Stimulated activated naive CD8-positive, alpha-beta T cell treated with anti-CD3 and anti-CD28 coated beads, Interleukin-15, Interleukin-2, amounts not matched to agents 100 U/mL and 50 U/mL, for 24 hours (primary cell): ENCODE measurements at places on chromosomes 7 and 10.

DNA sequence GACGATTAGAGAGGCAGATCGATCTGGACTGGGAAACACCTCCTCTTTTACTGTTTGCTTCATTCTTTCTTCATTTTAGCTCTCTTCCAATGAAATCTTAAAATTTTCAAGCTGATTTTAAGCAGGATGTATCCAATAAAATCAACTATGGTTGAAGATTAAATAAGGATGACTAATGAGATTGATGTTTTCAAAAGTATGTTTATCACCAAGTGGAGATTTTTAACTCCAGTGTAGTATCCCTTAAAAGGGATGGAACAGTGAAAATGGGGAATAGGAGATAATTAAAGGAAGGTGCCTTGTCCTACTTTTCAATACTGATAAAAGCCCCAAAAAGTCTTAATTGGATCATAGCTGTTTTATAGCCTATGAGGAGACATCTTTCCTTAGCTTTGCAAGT, 11.6 kb upstream of the LIPF start:
- DNase-seq = no peak

GRCh38 chr10:111600772-111601171, 523.9 kb downstream of the ADRA2A start:
- DNase-seq = no peak

GRCh38 chr10:119516381-119517234, 25.9 kb downstream of the RGS10 start:
- peak; percentile 72 for DNase-seq

- DNase-seq = no peak
Observed at GRCh38 chr7:35735396-35735795, 40.5 kb upstream of the HERPUD2 start.

DNA sequence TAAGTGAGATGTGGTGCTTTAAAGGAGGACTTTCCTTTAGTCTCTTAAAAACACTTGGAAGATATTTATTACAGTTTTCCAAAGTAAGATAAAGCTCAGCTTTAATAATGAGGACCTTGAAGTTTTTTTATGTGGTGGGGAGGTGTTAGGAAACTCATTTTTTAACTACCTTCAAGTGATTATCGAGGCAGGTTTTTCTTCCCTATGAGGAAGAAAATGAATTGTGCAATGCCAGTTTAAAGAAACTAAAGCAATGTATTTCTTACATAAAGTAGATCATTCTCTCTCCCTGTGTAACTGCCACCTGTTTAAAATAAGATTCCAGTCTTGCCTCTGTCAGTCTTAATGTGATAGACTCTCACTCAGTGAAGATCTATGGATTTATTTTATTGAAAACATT, 27.9 kb downstream of the ZEB1 start:
- no peak for DNase-seq

- no peak for DNase-seq
Observed at GRCh38 chr7:1012716-1013095, 29.7 kb downstream of the CYP2W1 start.

DNA sequence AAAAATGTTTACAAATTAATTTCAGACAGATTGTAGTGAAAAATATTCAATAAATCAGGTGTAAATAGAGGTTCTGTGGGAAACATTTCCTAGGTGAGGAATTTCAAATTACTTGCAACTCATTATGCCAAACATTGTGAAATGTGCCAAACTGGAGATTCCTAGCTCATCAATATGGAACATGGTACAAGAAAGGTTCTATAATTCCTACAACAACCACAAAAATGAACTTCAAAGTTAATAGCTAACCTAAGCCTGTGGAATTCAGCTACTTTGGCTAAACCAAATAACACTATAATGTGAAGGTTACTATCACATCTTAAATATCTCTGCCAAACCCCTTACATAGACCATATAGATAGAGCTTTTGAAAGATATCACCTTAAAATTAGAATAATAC, 223.3 kb upstream of the HGF start:
- DNase-seq = no peak

GRCh38 chr10:119361037-119361436, 153.7 kb downstream of the GRK5 start:
- DNase-seq = no peak

DNA sequence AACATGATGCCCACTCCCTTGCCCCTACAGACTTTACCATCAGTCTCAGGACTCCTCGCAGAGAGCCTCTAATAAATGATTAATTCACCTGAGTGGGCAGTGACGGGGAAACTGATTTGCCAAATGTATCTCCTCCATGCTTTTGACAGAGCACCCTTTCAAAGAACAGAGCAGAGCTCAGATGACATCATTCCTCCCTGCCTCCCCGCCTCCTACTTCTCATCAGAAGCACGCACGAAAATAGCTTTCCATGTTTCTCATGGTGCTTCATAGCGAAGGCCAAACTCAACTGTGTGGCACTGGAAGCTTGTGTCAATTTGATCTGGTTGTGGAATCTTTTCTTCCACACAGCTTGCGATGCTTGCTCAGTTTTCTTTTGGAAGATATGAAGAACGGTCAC, 442.5 kb downstream of the RPS24 start:
- no peak for DNase-seq

GRCh38 chr10:119243488-119243887, 36.1 kb downstream of the GRK5 start:
- DNase-seq = no peak

DNA sequence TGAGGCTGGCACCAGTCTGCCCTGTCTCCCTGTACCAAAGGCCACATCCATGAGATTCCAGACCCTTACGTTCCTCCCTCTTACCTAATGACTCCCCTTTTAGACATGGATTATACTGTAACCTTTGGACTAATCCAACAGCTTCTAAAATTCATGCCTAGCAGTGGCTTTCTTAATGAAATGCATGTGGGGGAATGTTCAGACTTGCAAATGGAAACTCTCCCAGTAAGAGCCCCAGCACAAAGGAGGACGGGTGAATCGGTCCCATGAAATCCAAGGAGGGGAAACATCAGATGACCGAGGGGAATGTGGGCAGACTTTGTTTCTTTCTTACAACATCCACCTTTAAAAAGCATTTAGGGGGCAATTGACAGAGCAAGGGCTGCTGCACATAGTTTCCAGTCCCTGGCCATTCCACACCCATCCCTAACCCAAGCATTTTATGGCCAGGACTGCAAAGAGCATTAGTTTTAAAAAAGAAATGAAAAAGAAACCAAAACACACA, 71.5 kb downstream of the COL13A1 start:
- DNase-seq = no peak

DNA sequence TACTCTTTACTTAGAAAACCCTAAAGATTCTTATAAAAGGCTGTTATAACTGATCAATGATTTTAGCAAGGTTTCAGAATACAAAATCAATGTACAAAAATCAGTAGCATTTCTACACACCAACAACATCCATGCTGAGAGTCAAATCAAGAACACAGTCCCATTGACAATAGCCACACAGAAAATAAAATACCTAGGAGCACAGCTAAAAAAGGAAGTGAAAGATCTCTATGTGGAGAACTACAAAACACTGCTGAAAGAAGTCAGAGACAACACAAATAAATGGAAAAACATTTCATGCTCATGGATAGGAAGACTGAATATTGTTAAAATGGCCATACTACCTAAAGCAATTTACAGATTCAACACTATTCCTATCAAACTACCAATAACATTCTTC, 427.0 kb downstream of the KCNMA1 start:
- no peak for DNase-seq

DNA sequence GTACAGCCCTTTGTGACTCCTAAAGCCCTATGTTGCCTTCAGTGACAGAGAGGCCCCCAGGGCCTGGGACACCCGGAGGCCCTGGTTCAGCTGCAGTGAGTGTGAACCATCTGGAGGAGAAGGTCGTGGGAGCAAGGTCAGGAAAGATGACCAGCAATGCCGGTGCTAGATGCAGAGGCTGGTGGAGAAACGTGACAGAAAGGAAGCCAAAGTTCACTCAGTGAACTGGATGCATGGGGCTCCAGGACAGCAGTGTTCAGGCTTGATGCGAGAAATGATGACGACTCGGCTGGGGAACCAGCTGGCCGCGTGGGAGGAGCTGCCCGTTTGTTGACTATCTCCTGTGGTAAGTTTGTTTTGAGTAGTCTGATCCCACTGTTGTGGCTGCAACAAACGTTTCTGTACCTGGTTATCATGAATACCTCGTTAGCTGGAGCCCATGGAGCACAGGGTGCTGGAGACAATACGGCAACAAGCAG, 54.1 kb upstream of the MKRN1 start:
- no peak for DNase-seq

DNA sequence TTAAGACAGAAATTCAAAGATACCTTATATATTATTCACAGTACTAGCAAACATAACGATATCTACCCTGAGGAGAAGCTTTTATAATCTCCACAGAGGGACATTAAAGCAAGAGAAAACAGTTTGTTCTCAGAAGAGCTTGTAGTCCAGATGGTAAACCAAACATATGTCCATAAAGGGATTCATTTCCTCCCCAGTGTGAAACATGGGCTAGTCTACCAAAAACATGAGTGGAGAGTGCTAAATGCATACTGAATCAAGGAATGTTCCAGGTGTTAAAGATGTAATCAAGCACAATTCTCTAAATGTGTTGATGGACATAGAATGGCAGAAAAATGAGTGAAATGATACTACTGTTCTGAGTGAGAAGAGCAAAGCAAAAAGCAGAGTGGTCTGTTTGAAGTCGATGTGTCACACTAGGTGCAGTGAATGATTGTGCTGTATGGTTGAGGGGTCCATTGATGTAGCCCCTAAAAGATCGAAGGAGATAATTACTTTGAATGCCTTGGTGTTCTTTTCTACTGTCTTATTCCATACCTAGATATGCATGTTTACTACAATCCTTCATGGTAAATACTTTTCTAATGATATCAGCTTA, 25.3 kb downstream of the BCAP29 start:
- DNase-seq = no peak

DNA sequence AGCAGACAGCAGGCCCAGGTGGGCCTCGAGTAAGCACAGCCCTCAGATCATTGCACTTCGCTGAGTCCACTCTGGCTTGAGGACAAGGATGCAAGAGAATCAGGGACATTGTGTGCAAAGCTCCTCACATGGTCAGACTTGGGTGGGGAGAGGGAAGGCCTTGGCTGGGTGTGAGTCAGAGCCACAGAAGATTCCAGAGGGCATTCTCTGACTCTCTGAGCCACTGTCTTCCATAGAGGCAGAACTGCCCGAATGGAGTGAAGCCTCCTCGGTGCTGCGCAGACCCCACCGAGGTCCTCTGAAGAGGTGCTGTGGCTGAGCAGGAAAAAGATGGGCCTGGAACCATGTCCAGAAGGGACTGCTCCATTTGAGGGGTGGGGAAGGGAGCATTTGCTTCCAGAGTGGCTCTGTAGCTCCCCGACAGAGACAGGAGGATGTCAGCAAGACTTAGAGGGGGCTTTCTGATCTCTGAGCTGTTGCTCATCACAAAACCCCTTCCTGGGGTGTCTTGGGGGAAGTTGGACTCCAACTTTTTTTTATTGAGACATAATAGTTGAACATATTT, 120.8 kb downstream of the PTPN20 start:
- no peak for DNase-seq

DNA sequence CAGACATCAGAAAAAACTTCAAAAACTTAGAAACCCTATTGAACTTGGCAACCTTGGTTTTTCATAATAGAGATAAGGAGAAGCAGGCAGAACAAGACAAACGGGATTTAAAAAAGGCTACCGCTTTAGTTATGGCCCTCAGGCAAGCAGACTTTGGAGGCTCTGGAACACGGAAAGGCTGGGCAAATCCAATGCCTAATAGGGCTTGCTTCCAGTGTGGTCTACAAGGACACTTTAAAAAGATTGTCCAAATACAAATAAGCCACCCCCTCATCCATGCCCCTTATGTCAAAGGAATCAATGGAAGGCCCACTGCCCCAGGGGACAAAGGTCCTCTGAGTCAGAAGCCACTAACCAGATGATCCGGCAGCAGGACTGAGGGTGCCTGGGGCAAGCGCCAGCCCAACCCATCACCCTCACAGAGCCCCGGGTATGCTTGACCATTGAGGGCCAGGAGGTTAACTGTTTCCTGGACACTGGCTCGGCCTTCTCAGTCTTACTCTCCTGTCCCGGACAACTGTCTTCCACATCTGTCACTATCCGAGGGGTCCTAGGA, 115.3 kb downstream of the NRCAM start:
- DNase-seq = no peak

DNA sequence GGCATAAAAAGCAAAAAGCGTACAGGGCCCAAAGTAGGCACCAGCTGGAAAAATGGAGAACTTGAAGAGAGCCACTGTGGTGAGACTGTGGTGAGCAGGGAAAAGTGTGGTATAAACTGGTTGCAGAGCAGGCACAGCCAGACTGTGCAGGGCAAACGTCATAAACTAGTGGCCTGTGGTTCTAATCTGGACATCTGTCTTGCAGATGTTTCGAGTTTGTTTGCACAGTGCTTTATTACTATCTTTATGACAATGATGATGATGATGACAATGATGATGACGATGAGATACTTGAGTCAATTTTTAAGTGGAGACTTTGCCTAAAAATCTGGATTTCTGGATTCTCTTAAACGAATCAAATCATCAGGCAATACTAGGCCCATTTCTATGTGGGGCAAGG, 45.7 kb downstream of the SEMA3C start:
- no peak for DNase-seq

DNA sequence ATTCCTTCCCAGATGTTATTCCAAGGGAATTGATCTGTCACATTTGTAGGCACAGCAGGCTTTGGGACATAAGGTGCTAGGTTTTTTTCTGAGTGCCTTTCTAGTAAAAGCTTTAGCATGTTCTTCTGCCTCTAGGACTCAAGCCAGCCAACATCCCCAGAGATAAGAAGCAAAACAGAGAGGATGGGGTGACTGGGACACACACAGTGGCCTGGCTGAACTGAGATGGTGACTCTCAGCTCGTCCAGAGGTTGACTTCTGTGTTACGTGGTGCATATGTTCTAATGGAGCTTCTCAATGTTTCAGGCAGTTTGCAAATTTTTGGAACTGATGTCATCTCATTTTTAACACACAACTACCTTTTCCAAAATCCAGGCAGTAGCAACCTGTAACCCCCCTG, 188.1 kb upstream of the CELF2 start:
- DNase-seq = no peak

DNA sequence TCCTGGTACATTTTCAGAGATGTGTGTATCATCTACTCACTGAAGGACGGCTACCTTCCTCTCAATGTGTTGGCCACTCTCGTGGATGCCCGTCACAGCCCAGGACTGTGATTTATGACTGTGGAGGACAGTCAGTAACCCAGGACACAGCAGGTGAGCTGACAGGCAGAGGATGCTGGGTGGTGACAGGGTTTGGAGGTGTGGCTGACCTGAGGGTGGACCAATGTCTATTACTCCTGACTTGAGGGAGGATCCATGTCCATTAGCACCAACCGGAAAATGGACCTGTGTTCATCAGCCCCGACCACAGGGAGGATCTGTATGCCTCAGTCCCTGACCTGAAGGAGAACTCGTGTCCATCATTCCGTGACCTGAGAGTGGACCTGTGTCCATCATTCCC, 96.1 kb downstream of the ADCY1 start:
- DNase-seq = no peak
